ENCODE measurements at places on chromosomes 1 and 21.

GRCh38 chr1:15722836-15723532, 13.1 kb upstream of the SLC25A34 start:
- DNase-seq, result no peak

DNA sequence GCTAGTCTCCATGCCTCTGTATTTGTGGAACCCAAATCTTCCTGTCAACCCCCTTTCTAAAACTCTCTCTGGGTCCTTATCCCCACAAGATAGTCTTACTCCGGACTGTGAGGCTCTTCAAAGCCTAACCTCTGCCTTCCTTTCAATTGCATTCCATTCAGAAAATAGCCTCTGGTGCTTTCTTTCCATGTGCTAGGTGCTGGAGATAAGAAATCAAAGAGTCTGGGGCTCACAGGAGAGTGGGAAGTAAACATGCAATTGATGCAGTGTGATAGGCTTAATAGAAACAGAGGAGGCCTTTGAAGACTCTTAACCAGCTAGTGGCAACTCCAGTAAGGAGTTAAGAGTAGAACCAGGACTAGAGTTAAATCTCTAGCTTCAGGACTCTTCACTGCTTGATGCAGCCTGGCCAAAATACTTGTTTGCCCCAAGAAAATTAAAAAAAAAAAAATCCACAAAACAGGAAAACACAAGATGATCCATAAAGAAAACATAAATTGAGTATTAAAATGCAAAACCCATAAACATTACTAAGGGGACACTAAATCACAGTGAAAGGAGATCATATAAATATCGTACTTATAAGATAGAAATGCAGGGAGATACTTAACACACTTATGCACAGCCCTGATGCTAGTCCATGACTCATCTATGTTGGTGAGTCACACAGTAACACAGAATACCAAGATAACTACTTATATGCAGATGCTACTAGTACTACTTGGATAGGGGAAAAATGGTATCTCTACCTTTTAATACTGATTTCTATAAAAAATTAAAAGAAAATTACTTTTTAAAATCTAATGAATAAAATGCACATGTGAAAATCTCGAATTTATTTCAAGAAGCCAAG, 341.5 kb downstream of the KCNH1 start:
- DNase-seq, result no peak

GRCh38 chr1:244792188-244792850, 43.1 kb upstream of the COX20 start:
- DNase-seq, result no peak

GRCh38 chr1:108661030-108661609, at the start of gene HENMT1:
Gene HENMT1, minus strand, starts transcription at chr1:108661093. Its CDS starts 1,209 bp downstream, at chr1:108659884.
- DNase-seq, result no peak

- DNase-seq, result no peak
Measured at GRCh38 chr1:26092422-26092821, 19.2 kb upstream of the PDIK1L start.

All from NCI-H446 treated with DMSO at 0.1 percent for 48 hours (cell line).